ENCODE measurements at places on chromosomes 3 and 15.

DNA sequence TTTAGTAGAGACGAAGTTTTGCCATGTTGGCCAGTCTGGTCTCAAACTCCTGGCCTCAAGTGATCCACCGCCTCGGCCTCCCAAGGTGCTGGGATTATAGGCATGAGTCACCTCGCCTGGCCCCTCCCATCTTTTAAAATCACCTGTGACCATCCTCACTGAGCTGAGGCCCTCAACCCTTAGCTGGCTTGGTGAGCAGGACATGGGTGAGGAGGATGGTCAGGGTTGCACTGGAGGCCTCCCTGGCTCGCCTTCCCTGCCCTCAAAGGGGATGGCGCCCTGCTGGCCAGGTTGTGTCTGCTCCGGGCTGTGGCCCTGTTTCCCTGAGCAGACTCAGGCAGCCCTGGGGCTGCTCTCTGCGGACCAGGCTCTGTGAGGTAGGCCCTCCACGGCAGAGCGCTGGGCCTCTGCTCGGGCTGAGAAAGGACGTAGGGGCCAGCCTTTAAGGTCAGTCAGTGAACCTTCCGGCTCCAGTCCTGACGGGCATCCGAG, 33.7 kb downstream of the SYNM start:
- no peak for DNase-seq

DNA sequence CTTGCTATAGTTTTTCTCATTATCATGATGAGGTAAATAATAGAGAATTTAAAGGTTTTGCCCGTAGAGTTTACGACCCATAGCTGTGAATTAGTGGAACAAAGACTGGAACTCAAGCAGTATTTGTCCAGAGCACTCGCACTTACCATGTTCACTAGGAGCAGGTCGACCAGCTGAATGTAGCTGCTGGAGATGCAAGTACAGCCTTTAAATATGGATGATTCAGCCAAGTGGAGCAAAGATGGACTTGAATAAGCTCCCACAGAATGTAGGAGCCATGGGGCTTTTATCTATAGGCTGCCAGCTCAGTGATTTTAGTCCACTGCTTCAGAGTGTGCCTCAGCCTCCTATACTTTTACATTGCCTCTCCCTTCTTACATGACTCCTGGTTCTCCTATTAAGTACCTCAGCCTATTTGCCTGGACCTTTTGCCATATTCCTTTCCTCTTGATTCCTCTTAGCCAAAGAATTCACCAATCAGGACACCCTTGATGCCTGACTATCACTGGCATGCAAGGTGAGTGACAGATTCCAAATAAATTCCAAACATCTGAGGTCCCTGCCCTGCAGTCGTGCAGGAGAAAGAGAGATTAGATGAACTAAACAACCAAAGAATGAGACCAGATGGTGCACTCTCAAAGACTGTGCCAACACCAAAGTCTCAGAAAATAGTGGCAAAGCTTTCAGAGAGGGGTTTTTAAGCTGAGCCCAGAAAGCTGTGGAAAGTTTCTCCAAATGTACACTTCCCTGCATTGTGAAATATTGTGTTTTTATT, 3.9 kb downstream of the MKRN3 start:
- no peak for DNase-seq

DNA sequence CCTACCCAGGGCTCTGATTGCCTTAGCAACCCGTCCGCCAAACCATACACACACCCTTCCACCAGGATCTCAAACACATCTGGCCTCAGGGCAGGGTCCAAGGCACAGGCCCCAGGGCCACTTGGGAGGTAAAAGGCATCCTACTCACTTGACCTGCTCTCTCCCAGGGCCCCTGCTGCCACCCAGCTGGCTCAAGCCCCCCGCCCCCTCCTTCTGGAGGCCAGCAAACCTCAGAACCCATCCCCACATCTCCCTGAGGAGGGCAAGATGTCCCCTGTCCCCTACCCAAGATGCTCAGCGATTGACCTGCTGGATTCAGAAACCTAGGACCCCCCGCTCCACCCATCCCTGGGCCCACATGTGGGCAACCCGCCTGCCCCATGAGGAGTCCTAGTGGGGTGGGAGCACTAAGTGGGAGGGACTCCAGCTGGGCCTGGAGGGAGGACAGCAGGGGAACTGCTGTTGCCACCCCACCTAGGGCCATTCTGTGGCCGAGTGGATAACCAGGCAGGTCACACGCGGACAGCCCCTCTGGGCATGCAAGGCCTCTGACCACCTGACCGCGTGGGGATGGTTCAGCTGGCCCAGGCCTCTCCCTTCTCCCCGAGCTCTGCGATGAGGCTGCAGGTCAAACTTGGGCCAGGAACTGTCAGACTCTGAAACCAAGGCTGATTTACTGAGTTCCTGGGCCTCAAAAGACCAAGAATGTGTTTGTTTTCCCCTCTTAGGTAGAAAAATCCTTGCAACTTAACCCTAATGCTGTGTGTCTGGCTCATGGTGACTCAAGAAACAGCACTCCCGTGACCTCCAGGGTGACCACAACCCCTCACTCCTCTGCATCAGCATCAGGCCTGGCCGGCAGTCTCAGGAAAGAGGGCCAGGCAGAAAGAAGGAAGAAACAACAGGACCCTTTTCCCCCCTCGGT, 4.2 kb downstream of the MFGE8 start:
- DNase-seq: no peak

DNA sequence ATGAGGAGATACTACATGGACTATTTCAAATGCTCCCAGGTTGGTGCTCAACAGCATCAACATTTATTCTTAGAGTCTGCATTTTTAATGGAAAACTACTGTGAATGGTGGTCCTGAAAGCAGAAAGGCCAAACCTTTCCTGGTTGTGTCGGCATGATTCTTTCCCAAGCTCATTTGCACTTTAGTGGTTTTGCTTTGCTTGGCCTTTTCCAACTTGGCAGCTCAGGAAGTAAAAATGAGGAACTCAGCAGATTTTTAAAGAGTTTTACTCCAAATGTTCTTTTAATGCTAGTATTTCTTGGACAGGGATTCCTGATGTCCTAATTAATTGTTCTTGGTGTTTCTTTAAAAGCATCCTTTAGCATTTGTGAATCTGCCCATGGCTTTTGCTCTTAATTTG, 197.4 kb downstream of the SLC9A9 start:
- DNase-seq: no peak

DNA sequence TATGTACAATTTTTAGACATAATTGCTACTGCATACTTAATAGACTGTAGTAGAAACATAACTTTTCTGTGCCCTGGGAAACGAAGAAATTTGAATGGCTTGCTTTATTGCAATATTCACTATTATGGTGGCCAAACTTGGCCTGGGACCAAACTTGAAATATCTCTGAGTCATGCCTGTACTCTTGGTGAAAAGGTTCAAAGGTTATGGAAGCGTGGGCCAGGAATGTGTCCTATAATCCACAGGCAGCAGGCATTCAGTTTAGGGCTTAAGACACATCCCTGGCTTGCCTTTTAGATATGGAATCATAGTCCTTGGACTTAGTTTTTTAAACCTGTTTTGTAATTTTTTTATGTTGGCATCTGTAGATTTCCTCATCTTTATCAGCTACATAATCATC, 124.3 kb downstream of the LRIG1 start:
- DNase-seq: no peak

GRCh38 chr3:133983126-133983525, 46.6 kb downstream of the SLCO2A1 start:
- DNase-seq: no peak

GRCh38 chr3:64773137-64773536, 85.3 kb upstream of the ADAMTS9 start:
- no peak for DNase-seq
